ENCODE measurements at places on chromosomes 3 and 15. TPM values are rescaled to one million over a fixed set of nuclear protein-coding genes. Genes with fewer than 3 reads are reported as not detected.

- peaks cover 37% of the 10 kb centered on the region for H3K4me1 ChIP-seq
- no peak overlapping the region for H3K4me3 ChIP-seq
- H3K27ac ChIP-seq: no peak overlapping the region
- DNase-seq: no peak
- no peaks in the 10 kb centered on the region for H3K36me3 ChIP-seq
Measured at GRCh38 chr3:10204921-10205320, 40.2 kb downstream of the IRAK2 start.

- no peak overlapping the region for H3K27ac ChIP-seq
- H3K27me3 ChIP-seq: no peaks in the 10 kb centered on the region
- H3K36me3 ChIP-seq: no peaks in the 10 kb centered on the region
- no peak for DNase-seq
Measured at GRCh38 chr3:188077160-188077799, 76.7 kb upstream of the LPP start.

- no peak for DNase-seq
- peaks cover 67% of the 10 kb centered on the region for H3K36me3 ChIP-seq
- H3K27ac ChIP-seq: no peak overlapping the region
- H3K4me1 ChIP-seq: no peaks in the 10 kb centered on the region
- no peak overlapping the region for H3K4me3 ChIP-seq
Measured at GRCh38 chr15:28130651-28131050, 31.5 kb upstream of the OCA2 start.

DNA sequence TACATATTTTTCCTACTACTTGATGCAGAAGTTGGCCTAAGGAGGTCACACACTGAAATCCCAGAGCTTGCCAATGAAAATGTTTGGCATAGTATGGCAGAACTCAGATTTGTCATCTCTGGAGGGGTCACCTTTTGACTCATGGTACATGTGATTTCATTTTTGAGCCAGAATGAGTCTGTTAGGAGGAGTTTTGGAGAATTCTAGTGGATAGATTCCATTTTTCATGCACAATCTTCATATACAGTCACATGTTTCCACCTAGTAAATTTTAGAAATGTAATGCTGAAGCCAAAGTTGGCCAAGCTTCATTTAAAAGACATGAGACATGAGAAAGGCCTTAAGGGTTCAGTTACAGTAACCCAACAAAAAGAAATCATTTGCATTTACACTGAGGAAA lies 97.8 kb upstream of the IGSF10 start:
- H3K4me1 ChIP-seq: no peaks in the 10 kb centered on the region
- no peak overlapping the region for H3K27ac ChIP-seq
- no peak for DNase-seq
- no peaks in the 10 kb centered on the region for H3K36me3 ChIP-seq
- H3K4me3 ChIP-seq: no peak overlapping the region

DNA sequence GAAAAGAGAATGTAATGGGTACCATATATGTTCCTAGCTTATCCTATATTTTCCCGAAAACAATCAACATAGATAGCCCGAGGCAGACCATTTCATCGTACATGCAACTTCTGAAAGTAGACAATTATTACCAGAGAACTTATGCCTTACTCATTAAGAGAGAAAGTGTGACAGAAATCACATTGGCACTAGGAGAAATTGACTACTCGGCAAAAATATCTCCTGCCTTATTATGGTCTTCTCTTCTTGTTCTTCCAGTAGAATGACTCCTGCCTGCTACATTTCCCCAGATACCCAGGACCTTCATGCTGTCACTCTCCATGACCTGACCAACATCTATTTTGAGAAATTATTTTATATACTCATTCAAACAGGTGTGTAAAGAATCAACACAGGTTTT lies 1015.7 kb downstream of the TUSC7 start:
- DNase-seq: no peak
- no peaks in the 10 kb centered on the region for H3K36me3 ChIP-seq
- H3K27me3 ChIP-seq: no peaks in the 10 kb centered on the region
- H3K4me1 ChIP-seq: no peaks in the 10 kb centered on the region

Gene SENP8
- 3.4 TPM for polyA plus RNA-seq

Gene IQCF5
- polyA plus RNA-seq: not detected
